ENCODE measurements at places on chromosomes 6 and 20.

GRCh38 chr6:158849899-158850806 lies 31.0 kb upstream of the EZR start:
- peak; percentile 43 for DNase-seq

- no peak for DNase-seq
Measured at GRCh38 chr20:58199469-58199868, 29.0 kb downstream of the ANKRD60 start.

DNA sequence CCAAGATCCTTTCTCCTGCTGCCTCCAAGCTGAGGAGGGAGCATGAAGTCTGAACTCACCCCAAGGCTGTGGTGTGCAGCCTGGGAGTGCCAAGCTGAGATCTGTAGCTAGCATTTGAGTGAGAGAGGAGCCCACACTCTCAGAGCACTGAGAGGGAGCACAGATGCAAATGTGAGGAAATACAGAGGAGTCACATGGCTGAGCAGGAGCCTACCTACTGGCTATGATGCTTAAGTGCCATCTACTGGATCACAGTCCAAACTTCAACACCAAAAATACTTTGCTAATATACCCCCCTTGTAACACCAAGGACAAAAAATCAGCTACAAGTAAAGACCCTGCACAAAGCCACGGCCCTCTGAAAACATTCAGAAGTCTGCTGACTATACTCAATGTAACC lies 94.4 kb upstream of the IMPG1 start:
- no peak for DNase-seq

- DNase-seq = peak; percentile 4
Measured at GRCh38 chr6:73394577-73395354, at the start of gene DDX43. DDX43 (plus strand) TSS chr6:73394828; CDS start chr6:73394906, 78 bp downstream.

DNA sequence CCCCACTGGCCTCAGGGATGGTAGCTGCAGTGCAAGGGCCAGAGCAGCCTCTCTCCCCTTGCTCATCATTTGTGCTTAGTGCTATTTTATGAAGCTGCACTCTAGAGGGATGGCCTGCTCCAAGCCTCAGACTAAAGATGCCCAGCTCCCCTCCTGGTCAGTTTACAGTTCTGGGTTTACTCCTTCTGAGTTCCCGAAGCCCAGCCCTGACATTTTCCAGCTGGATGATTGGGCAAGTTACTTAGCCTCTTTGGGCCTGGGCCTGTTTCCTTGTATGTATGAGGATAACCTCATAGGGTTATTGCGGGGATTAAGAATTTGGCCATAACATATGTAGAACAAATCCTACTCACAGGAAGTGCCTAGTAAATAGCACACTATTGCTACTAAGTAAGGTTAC lies 31.8 kb upstream of the EMILIN3 start:
- DNase-seq = no peak

DNA sequence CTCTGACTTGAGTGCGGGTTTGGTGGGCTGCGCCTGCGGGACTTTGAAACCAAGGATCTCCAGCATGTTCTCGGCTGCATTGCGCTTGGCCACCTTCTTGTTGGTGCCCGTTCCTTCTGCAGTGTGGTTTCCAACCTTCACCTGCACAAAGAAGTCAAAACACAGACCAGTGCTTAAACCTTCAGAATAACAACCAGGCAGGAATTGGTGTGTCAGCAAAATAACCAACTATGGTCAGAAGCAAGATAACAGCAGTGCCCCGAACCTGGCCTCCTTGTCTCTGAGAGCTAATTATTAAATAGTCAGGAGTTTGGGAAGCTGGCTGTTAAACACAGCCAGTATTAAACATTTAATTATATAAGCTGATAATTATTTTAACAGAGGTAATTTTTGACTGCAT lies 68.1 kb downstream of the STAU1 start:
- no peak for DNase-seq

DNA sequence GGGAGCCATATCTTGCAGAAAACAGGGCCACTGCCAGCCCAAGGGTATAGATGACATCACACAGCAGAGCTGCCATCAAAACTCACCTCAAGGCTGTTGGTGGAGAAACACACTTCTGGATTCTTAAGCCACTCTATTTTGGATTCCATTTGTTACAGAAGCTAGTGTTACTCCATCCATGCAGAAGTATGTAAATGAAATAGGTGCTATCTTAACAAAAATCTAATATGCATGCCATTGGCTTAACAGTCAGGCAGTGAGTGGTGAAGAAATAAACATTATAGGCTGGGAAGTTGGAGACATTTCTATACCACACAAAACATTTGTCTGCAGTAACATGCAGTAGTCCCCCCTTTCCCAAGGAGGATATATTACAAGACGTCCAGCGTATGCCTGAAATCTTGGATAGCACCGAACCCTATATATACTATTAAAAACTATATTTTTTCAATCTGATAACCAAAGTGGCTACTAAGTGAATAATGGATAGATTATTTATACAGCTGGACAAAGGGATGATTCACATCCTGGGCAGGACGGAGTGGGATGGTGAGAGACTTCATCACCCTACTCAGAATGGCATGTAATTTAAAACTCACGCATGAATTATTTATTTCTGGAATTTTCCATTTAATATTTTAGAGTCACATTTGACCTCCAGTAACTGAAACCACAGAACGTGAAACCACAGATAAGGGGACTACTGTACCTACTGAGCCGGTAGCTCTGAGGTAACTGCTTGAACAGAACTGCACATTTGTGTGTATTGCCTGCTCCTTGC lies 160.0 kb upstream of the PLN start:
- DNase-seq = no peak

GRCh38 chr6:42929821-42930360 lies 611 bp downstream of the CNPY3 start:
- no peak for DNase-seq

DNA sequence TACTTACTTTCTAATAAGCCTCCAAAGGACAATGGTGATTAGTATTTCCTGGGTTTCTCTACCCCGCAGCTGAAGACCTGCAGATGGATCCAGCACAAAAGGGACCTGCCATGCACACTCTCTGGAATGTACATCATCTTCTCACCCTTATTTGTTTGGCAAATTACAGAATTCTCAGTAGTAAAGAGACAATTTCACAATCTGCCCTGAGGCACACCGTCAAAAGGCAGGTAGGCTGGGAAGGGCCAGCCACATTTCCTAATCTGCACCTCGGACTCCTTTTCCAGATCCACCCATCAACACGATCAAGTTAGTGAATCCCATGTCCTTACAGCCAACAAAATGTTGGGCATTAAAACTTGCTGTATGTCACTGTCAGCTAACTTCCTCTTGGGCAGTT lies 4.9 kb downstream of the OVOL2 start:
- DNase-seq = no peak

DNA sequence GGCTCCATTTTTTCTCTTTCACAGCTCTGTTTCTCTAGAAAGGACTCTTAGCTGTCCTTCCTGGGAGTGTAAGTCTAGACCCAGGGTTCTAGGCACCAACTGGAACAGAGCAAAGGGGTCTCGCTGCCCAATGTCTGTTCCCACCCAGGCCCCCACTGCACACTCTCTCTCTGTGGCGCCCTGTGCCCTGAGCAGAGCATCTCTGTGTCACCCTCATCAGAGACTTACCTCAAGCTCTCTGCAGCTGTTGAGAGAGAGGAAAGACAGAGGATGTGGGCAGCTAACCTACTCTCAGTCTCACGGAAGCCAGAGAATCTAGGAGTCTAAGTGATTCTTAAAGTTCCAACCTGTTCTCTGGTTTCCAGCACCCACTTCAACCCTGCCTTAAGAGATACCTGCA lies 9.5 kb downstream of the NCR2 start:
- DNase-seq = no peak

DNA sequence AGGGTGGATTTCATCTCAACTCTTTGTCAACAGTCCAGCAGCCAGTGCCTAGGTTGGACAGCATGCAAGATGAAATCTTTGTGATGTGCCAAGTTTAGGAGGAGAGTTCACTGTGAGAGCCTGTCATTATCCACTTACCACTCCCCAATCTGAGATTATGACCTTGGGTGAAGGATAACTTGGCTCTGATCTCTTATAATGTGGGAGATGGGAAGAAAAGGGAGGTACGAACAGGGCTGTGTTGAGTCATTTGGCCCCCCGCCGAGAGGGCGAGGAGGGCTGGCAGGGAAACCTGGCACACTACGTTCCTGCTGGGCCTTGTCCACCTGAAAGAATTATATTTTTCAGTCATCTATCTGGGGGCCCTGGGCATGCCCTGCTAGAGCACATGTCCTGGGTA lies 35.8 kb downstream of the LAMA4 start:
- no peak for DNase-seq

GRCh38 chr6:36730424-36731380 lies 33.1 kb downstream of the RAB44 start:
- no peak for DNase-seq

GRCh38 chr20:21583486-21584168 lies 69.8 kb upstream of the NKX2-2 start:
- peak; percentile 99 for DNase-seq

DNA sequence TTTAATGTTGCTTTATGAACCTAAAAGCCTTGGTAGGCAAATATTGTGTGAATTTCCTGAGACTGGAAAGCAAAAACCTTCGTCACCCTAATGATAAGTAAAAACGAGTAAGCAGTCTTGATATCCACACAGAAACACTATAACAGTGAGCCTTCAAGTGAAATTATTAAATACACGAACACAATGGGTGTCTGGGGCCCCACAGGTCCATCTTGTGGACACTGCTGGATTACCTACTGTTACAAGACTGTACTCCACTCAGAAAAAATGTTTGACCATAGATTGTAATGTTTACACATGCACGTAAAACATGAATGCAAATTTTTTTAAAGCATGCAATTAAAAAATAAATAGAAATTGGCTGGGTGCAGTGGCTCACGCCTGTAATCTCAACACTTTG lies 466.9 kb downstream of the CD83 start:
- DNase-seq = no peak

- no peak for DNase-seq
Measured at GRCh38 chr6:11460001-11460668, 77.4 kb upstream of the TMEM170B start.

DNA sequence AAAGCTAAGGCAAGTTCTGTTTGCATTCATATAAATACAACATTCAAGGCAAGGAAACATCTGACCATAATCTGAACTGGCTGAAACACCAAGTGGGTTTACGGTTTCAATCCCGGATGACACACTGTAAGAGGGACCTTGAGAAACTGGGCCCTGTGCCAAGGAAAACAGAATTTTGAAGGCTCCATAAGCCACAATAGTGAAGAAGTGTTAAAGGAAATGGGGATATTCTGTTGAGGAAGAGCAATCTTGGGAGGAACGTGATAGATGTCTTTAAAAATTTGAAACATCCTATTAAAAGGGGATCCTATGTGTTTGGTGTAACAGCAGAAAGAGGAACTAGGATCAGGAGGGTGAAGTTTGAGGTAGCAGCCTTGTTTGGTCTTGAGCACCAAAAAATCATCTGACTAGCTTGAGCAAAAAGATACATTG lies 82.4 kb upstream of the TAB2 start:
- peak; percentile 82 for DNase-seq

DNA sequence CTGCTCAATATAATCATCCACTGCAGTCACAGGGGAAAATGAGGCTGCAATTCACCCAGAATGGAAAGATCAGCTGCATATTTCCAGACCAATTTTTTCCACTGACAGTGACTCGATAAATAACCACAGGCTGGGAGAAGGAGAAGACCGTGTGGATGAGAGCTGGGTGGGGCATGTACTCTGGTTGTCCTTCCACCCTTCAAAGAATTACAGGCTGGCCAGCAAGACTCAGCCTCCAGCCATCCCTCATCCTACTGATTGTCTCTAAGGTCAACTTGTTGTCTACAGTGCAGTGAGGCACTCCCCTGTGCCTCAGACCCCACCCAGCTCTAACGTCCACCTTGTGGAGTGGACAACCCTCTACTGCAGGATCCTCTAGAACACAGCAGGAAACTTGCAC lies 14.5 kb upstream of the MAS1 start:
- no peak for DNase-seq

- DNase-seq = no peak
Measured at GRCh38 chr6:114090626-114091025, 119.7 kb upstream of the HDAC2 start.
